Amygdala (tissue), 56 donors: ENCODE measurements at places on chromosomes 12 and 14.
A peak's percentile ranks its signal among the peaks of the same experiment; 100 is the strongest.

- DNase-seq = no peak
Measured at GRCh38 chr14:101185073-101185835, 281.7 kb upstream of the RTL1 start.

DNA sequence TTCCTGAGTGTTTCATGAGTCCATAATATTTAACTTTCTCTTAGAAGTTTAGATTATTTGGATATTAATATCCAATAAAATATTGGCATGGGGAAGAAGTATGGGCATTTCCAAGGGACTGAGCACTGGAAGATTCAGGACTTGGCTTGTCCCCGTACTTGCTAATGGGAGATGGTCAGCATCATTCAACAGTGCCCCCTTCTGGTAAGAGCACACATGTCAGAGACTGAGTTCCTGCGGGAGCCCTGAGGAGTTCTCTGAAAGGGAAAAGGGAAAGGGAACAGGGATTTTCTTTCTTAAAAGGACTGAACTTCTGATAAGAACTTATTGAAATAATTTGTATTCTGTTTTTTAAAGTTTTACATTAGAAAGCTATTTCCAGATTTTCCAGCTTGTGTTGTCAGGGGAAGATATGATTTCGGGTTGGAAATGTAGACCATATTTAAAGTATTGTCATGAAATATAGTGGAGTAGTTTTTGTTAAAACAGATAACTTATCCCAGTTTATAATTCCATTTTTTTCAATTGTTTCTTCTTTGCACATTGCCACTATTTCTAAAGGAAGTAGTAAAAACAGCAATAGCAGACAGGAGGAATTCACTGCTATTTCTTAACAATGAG lies 59.8 kb upstream of the C12orf71 start:
- peak; percentile 45 for DNase-seq

DNA sequence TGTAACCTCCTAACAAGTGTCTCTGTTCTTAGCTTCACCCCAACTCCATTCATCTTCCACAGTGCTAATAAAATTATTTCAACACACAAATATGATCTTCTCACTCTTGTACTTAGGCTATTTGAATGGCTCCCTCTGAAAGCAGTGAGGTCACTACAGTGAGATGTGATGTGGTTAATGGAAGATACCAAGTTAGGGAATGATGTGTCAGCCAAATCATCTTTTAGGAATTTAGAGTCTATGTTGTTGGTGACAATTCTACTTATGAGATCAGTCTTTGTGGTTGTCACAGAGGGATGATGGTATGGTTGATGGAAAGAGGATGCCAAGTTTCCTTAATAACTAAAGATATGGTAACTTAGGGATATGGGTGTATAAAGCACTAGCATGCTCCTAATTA lies 57.6 kb downstream of the POLR3B start:
- no peak for DNase-seq

- DNase-seq = no peak
Measured at GRCh38 chr14:72744416-72745120, 149.3 kb downstream of the DPF3 start.

DNA sequence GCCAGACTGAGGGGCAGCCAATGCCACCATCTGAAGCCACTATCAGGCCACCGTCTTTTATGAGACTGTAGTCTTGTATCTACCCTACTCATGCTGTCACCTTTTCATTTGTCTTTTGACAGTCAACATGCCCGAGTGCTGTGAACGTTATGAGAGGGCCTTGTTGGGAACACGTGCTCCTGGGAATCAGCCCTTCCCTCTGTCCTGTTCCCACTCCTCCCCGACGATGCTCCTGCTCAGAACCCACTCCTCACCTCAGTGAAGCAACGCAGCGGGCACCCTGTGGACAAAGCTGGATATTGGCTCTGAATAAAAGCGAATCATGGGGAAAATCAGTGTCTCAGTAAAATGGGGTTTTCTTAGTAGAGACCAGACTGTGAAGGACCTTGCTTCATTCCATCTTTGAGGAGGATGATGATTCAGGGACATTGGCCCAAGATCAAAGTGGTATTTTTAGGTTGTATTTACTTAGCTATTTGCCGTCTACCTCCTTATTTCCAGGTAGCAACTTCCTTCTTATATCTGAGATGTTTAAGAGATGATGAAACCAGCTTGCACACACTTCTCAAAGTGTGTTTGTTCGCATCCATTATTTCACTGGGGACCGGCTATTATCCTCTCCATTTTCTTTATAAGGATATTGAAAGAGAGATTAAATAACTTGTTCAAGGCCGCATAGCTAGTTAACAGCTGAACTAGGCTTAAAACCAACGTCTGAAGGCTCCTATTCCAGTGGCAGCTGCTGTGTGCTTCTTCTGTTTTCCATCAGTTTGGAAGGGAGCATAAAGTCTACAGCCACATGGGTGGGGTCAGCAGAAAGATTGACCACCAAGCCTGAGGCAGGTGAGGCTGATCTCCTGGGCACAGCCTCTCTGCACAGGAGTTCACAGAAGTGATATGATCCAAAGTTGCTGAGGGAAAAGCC lies 43.9 kb upstream of the CTDSP2 start:
- DNase-seq = no peak

GRCh38 chr14:69002069-69002468 lies 23.0 kb upstream of the ACTN1 start:
- no peak for DNase-seq

DNA sequence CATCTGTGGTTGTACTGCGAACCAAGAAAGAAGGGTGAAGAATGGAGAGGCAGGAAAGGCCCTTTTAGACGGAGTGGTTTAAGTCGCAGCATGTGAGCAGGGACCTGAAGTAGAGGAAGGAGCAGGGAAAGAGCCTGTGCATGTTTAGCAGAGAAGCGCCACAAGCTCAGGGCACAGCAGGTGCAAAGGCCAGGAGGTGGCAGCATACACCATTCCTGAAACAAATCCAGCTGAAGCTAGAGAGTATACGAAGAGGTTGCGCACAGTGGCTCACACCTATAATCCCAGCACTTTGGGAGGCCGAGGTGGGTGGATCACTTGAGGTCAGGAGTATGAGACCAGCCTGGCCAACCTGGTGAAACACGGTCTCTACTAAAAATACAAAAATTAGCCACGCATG lies 49.9 kb downstream of the HELB start:
- DNase-seq = no peak

DNA sequence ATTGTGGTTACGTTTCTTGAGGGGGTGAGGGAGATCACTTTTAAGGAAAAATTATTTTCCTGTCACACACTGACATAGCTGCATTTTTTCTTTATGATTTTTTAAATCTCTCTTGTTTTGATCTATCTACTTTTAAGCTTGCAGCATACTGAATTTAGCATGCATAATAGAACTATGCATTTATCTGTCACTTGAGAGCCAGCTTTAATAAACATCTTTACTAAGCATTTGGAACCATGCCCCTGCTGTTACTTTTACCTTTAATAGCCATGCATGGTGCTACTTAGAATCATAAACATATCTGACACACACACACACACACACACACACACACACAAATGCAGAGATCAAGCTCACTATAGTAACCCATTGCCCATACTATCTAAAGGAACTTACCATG lies 486.2 kb downstream of the NELL2 start:
- no peak for DNase-seq

DNA sequence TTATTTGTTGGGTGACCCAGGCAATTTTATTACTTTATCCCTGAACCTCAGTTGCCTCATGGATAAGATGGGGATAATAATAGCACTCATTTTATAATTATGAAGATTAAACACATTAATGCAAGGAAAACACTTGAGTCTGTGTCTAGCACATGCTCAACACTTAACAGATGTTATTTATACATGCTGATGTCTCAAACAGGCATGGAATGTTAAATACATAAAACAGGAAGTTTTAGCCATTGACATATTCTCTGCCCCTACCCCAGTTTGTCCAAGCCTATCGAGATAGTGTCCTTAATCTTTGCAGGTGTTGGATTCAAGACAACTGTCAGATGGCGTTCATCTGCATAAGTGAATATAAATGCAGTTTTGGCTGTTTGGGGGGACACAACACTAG lies 109.8 kb downstream of the SCAF11 start:
- DNase-seq = no peak

- DNase-seq = no peak
Measured at GRCh38 chr12:49825971-49826421, 2.2 kb downstream of the NCKAP5L start.

DNA sequence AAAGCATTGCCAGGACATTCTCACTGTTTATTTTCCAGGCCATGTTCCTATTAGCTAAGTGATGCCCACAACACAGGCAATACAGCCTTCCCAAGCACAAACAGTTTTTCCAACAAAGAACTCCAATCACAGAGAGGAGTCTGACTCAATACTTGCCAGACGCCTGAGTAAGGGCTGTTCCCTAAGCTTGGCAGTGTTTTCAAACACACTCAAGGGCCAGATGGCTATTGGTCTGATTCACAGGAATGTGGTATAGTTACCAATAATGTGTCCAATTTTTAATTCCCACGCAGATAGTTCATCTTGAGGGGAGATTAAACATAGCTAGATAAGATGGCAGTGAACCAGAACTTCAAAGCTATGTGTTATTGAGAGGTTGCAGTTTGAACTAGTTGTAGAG lies 381.0 kb downstream of the SNAPC1 start:
- no peak for DNase-seq

- no peak for DNase-seq
Measured at GRCh38 chr12:95995238-95996031, 709 bp downstream of the HAL start.

GRCh38 chr12:59010118-59010517 lies 89.8 kb upstream of the LRIG3 start:
- DNase-seq = no peak

DNA sequence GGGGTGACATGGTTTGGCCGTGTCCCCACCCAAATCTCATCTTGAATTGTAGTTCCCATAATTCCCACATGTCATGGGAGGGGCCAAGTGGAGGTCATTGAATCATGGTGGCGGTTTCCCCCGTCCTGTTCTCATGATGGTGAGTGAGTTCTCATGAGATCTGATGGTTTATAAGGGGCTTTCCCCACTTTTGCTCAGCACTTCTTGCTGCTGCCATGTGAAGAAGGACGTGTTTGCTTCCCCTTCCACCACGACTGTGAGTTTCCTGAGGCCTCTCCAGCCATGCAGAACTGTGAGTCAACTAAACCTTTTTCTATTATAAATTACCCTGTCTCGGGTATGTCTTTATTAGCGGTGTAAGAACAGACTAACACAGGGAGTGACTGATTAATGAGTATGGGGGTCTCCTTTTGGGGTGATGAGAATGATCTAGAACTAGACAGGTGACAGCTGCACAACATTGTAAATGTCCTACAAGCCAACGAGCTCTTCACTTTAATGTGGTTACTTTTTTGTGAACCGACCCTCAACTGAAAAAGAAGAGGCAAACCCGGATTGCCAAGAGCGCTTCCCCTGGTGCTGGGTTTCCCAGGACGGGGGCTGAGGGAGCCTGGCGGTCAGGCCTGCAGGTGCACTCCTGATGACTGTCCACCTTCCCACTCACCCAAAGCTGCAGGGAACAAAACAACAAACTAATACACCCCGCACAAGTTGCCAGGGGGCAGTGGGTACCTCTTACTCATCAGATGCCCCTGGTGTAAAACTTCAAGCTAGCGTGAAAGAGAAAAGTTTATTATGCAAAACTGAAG lies 90.1 kb downstream of the NCOR2 start:
- no peak for DNase-seq

DNA sequence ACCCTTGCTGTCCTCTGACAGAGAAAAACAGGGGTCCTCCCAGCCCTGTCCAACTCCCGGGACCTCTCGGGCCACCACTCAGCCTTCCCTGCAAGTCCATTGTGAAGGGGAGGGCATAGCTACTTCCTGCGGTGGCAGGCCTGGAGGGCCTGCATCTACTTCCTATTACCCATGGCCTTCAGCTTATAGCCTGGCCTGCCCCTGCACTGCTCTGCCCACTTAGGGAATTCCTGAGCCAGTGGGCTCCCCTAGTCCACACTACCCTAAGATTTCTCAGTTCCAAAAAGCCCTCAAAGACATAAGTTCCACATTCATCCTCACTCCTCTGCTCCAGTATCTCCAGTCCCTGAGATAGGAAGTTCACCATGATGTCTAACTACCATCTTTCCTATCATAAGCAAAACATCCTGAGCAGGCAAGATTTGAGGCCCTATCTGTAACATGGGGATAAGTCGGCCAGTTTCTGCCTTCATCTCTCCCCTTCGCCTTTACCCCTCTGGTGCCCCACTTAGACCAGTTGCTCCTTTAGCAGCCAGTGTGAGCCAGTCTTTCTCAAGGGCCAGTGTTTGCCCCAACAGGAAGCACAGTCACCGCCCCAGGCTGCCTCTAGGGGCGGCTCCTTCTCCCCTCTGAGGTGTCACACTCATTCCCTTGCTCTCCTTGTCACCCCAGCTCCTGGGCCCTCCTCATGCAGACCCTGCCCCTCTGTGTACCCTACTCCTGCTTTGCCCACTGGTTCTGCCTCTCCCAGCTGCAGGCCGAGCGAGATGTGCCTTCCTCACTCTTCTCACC lies 10.9 kb downstream of the HDAC7 start:
- DNase-seq = no peak

- DNase-seq = no peak
Measured at GRCh38 chr12:58310809-58311622, 369.6 kb downstream of the ATP23 start.

GRCh38 chr12:96360550-96360949 lies 39.7 kb downstream of the CDK17 start:
- DNase-seq = no peak

DNA sequence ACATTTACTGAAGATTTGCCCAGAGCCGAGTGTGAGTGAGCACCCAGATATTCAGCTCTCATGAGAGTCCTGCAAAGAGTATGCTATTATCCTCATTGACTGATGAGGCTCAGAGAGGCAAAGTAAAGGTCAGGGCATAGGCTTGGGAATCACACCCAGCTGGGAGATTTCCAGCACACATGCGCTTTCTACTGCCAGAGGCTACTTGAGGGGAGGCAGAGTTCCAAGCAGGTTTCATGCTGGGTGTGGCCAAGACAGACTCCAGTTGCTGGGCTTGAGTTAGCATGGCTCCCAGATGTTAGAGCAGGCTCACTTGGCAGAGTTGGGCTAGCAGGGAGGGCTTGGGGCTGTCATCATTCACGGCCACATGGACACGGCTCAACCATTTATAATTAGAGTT lies 14.4 kb upstream of the FAM181A start:
- no peak for DNase-seq

DNA sequence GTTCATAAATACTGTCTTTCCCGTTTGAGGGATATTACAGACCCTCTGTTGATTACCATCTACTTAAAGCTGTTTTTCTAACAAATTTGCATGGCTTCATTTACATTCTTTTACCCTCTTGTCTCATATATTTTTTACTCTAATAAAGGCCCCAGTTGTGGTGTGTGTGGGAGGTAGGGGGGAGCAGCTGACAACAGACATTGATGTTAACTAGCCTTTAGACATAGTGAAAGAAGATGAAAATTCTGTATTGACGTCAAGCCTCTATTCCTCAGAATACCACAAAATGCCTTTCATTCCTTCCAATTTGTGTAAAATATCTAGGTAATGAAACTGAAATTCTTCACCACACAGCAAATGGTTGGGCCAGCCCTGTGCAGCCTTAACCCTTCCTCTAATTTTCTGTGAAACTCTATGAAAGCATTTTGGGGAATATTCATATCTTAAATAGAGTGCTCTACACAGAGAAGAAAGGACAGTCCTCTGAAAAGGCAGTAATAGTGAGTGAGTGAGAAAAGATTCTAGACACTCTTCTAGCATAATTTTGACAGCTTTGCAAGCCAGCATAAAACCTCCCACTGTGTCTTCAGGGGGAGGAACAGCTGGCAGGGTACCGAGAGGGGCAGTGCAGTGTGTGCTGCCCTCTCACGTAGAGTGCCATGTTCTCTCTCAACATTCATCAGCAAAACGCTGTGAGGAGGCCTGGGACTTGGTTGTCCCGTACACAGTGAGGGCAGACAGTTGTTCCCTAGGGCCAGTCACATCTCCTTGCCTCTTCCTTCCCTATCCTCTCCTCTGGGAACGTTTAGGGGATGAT lies 20.1 kb upstream of the CERS5 start:
- no peak for DNase-seq
